ENCODE measurements at places on chromosomes 2 and 18.

DNA sequence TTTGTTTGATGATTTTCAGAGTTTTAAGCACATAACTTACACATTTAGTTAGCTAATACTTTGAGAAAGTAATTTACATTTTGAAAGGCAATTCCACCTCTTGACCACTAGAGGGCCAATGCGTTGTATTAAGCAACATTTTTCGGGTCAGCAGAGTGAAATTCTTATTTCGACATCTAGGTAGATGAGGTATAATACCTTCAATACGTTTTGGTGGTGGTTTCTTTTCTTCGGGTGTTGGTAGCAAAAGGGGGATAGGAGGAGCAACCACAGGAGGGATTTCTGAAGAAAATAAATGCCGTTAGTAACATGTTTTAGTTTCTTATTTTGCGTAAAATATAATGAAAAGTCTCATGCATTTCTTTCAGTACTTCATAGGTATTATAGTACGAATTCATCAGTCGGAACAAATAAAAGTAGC, 106.3 kb downstream of the TTN start:
- DNase-seq, result no peak

DNA sequence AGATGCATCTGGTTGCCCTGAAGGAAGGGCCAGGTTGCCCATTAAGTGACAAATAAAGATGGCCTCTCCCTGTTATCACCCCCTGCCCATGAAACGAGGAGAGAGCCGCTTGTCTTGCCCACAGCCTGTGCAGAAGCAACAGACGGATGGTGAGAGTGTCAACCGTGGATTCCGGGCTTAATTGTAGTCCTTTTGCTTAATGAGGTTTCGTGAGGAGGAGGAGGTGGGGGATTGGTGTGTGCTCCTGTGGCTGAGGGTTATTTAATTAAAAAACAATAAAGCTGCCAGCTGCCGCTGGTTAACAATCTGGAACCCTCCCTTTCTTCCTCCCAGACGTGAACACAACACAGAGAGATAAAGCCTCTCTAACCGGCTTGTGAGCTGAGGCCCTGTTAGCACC, 188.0 kb upstream of the PARD3B start:
- no peak for DNase-seq

GRCh38 chr2:113974727-113975126, 84.8 kb downstream of the ACTR3 start:
- no peak for DNase-seq

DNA sequence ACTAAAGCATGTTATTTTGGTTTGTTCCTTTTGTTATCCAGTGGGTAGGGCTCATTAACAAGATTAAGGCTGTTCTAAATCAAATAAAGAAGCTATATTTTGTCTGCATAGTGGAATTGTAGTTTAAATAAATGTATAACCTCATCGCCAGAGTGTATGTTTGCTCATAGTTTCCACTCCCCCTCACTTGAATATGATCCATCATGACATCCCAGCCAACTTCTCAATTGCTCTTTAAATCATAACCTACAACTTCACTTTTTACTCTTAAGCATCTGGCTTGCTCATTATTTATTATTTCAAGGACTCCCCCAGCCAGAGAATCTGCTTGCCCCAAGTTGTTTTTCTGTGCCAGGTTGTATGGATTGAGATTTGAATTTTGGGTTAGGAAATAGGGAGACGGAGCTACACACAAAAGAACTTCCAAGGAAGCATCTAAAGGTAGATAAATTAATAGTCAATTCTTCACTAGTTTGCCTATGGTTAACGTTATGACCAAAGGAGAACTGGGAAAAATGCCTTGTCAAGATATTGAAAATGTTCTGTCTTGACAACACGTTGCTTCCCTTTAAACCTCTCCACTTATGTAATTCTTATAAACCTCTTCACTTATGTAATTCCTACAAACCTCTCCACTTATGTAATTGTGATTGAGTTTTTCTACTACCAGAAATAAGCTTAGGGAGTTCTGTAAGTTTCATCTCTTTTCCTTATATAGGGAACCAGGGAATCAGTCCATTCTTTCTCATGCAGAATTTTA, 55.4 kb upstream of the UPP2 start:
- DNase-seq, result no peak

DNA sequence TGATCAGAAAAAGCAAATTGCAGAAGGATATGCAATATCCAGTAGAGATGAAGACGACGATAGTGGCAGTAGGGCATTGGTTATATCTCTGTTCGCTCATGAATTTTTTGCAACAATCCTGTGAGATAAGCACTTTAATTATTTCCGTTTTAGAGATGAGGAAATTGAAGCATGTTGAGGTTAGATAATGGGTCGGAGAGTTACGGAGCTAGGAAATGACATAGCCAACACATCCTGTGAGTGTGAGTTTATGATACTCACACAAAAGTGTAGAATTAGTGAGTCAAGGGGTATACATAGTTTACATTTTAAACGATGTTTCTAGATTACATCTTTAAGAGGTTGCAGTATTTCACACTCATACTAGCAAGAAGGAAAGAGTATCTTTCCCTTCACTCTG, 123.1 kb upstream of the ARL4C start:
- no peak for DNase-seq

- no peak for DNase-seq
Observed at GRCh38 chr2:13066676-13067075, 349.9 kb downstream of the TRIB2 start.

DNA sequence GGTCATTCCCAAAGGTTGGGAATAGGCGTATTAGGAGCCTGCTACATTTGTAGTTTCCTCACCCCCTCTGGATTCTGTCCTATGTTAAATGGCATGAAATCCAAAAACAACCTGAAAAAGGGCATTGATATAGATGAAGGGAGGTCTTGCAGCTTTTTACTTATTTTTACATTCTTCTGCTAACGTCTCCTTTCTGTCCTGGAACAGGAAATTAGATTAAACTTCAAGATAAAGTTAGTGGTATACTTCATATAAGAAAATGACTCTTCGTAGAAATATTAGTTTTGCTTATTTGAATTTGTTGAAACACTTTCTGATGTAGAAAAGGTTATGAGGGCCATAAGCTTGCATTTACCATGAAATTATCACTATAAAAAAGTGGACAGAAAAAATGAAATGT, 694.5 kb downstream of the ADCYAP1 start:
- DNase-seq, result no peak

GRCh38 chr2:127181851-127182250, 38.2 kb downstream of the CYP27C1 start:
- no peak for DNase-seq

DNA sequence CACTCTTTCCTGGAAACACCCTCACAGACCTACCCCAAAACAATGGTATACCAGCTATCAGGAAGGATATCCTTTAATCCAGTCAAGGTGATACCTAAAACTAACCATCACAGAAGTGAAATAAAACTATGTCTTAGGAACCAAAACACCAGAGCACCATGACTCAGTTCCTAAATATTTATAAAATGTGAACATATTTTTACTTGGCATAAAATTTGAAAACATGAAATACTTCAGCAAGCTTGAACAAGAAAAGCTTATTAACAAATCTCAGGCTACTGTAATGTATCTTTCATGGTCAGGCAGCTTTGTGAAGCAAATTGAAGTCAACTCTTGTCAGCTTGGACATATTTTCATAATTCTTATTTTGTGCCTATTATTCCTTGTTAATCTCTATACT, 440.8 kb upstream of the CDH20 start:
- DNase-seq, result no peak

DNA sequence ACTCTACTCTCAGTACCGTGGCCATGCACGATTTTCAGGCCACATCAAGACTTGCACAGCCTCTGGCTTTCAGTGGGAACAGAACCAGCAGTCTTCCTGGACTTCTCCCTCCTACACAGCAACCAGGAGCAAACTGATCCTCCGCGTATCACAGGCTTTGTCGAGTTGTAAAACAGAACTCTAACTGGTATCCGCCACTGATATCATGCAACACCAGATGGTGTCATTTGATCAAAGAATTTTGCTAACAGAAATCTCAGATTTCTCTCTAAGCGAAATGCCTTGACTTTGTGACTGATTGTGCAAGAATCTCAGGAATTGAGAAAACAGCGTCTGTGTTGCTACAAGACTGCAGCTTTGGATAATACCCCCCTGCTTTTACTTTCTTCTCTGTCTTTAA, 85.7 kb downstream of the COPS8 start:
- DNase-seq, result no peak

- DNase-seq, result no peak
Observed at GRCh38 chr2:124316881-124317605, 292.0 kb downstream of the CNTNAP5 start.

GRCh38 chr2:10054424-10054823, 11.1 kb downstream of the KLF11 start:
- DNase-seq, result no peak

DNA sequence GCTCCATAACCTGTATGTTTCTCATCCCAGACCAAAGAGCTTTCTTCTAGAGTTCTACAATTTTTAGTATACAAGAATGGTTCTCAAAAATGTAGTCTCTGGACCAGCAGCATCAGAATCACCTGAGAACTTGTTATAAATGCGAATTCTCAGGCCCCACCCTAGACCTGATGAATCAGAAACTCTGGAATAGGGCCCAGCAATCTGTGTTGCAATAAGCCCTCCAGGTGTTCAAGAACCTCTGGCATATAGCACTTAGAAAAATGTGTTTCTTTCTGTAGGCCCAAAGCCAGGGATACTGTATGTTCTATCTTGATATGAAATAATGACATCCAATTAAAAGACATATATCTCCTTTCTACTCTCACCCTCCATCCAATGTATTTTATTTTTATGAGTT, 10.4 kb downstream of the PAIP2B start:
- DNase-seq, result no peak

- DNase-seq, result no peak
Observed at GRCh38 chr2:164896634-164897355, 55.2 kb upstream of the COBLL1 start.

DNA sequence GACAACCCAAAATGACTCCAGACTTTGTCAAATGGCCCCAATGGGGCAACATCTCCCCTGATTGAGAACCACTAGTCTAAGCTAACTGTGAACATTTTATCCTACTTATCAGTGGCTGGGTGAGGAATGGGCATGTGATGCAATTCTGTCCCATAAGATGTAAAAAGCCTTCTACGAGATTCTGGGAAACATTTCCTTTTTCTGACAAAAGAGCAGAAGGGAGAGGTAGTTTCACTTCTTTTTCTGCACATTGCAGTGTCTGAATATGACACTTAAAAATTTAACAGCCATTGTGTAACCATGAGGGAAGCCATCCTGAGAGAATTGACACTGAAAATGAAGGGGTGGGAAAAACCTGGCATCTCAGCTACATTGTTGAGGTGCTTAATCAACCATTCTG, 17.3 kb upstream of the MARCHF4 start:
- no peak for DNase-seq

- DNase-seq, result no peak
Observed at GRCh38 chr2:46377101-46377581, 79.9 kb downstream of the EPAS1 start.

- no peak for DNase-seq
Observed at GRCh38 chr2:237422309-237422708, 8.3 kb upstream of the COL6A3 start.

GRCh38 chr2:8535469-8535795, 146.4 kb upstream of the ID2 start:
- no peak for DNase-seq

DNA sequence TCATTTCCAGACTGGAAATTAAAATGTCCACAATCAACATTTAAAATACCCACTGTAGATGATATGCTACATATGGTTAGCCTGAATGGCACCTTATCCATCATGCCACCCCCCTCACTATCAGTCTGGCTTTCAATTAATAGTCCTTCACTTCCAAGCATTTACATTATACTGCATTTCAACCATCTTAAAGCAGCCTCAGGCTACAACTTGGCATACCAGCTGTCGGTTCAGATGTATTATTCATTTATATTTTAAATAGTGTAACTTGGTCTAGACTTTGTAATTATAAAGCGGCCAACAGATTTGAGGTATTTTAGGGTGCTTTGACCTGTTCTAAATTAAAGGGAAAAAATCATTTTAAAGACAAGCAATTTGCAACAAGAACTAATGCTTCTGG, 2.6 kb downstream of the GCG start:
- DNase-seq, result no peak

Data from activated CD8-positive, alpha-beta memory T cell treated with anti-CD3 and anti-CD28 coated beads for 1 hour (primary cell).